ENCODE measurements at places on chromosomes 5 and 9. TPM values are rescaled to one million over a fixed set of nuclear protein-coding genes. Genes with fewer than 3 reads are reported as not detected.

DNA sequence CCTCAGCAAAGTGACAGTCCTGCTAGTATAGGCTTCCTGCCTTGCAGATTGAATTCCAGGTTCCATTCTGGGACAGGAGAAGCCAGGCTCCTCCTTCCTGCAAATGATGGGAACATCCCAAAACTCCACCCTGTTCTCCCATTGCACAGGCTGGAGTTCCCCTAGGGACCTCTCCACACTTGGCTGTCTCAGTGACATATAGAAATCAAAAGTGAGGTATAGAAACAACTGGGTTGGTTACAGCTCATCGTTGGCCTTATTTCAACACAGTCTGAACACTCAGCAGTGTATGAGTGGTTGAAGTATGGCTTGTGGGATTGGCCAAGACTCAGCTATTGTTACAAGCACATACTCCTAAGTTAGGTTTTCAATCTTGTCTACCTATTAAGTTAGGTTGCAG is 157.8 kb upstream of the FTMT start:
- no peaks in the 10 kb centered on the region for H3K4me1 ChIP-seq
- no peak overlapping the region for H3K4me3 ChIP-seq
- H3K36me3 ChIP-seq, result no peaks in the 10 kb centered on the region
- H3K27me3 ChIP-seq, result peaks cover 10% of the 10 kb centered on the region

Gene STC2
- total RNA-seq, result 1,121 TPM

Gene FOXD4L5
- total RNA-seq, result 0.51 TPM

Gene GPR21
- 5.5 TPM for total RNA-seq

DNA sequence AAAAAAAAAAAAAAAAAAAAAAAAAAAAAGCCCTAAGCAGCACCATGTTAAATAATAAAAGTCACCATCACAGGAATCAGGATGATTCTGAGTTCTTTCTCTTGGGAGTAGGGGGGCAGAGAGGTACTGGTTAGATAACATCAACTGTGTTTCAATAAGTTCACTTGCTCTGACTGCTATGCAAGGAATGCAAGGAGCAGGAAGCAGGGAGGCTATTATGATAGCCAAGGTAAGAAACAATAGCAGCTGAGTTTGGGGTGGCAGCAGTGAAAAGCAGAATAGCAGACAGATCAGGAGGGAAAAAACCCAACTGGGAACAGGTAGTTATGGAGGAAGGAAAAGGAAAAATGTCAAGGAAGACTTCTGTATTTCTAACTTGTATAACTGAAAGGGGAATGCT is 8.2 kb downstream of the CEP120 start:
- no peak for DNase-seq
- peaks cover 21% of the 10 kb centered on the region for H3K36me3 ChIP-seq
- H3K4me3 ChIP-seq, result no peak overlapping the region

Gene MSANTD3
- 54.0 TPM for total RNA-seq

Gene SLU7
- total RNA-seq, result 36.4 TPM

Gene SHISAL2B
- total RNA-seq, result not detected

Gene CNTNAP3
- total RNA-seq, result 20.0 TPM

DNA sequence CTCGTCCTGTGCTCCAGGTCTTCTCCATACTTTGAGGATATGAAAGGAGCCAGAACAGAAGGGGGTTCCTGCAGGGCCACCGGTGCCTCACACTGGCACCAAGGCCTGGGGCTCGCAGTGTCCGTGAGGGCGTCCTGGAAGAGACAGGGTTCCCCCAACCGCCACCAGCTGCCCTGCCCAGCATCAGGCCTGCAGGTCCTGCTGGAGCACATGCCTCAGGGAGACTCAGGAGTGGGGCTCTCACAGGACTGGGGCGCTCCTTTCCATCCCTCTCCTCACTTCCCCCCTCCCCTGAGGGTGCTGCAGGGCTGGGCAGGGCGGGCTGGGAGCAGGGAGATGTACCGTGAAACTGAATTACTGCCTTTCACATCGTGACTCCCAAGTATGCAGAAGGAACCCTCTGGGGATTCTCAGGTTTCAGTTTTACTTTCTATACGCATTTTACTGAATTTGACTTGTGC is 31.7 kb downstream of the CEP72 start:
- peaks cover 11% of the 10 kb centered on the region for H3K36me3 ChIP-seq
- peaks cover 8% of the 10 kb centered on the region for H3K4me1 ChIP-seq
- no peaks in the 10 kb centered on the region for H3K27me3 ChIP-seq
- H3K4me3 ChIP-seq, result no peak overlapping the region
- no peak overlapping the region for H3K27ac ChIP-seq
- DNase-seq, result no peak

- peaks cover 11% of the 10 kb centered on the region for H3K27me3 ChIP-seq
- DNase-seq, result no peak
- H3K27ac ChIP-seq, result no peak overlapping the region
- H3K36me3 ChIP-seq, result no peaks in the 10 kb centered on the region
Observed at GRCh38 chr5:5135957-5136676, 4.0 kb upstream of the ADAMTS16 start.

- peaks cover 43% of the 10 kb centered on the region for H3K4me1 ChIP-seq
- H3K36me3 ChIP-seq, result no peaks in the 10 kb centered on the region
- no peak overlapping the region for H3K27ac ChIP-seq
- H3K27me3 ChIP-seq, result peaks cover 4% of the 10 kb centered on the region
Observed at GRCh38 chr9:79812507-79813257, 240.9 kb downstream of the TLE4 start.
